Stimulated activated CD4-positive, alpha-beta T cell treated with anti-CD3 and anti-CD28 coated beads, Interleukin-1b, Interleukin-23, amount 100 ng/mL, for 1 hour (primary cell): ENCODE measurements at places on chromosomes 1 and 21.

DNA sequence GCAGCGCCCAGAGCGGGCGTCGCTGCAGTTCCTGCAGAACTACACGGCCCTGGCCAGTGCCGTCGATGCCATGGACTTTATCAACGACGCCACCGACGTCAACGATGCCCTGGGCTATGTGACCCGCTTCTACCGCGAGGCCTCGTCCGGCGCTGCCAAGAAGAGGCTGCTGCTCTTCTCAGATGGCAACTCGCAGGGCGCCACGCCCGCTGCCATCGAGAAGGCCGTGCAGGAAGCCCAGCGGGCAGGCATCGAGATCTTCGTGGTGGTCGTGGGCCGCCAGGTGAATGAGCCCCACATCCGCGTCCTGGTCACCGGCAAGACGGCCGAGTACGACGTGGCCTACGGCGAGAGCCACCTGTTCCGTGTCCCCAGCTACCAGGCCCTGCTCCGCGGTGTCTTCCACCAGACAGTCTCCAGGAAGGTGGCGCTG is 22.0 kb downstream of the COL6A1 start:
- no peak for DNase-seq

DNA sequence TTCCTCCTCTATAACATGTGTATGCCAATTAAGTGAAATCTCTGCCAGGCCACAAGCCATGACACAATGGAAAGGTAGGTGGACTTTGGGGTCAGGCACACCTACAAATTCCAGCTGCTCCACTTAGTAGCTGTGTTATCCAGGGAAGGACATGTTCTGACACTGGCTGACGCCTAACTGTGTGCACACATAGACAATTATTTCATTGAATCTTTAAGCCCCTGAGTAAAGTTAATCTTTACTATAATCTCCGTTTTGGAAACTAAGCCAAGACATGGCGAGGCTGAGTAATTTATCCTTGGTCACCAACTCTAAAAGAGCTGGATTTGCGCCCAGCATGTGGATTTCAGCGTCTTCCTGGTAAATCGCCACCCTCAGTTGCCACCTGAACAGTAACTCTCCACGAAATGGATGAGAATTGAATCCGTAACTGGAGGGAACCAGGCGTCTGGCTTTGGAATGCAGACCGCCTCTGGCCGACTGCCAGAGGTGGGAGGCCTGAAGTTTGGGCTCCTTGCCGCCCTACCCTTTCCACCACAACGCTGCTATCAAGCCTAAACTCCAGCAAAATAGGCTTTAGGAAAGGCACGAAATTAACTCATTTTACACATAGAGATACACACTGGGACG is 888 bp upstream of the SNRPE start:
- DNase-seq: no peak

DNA sequence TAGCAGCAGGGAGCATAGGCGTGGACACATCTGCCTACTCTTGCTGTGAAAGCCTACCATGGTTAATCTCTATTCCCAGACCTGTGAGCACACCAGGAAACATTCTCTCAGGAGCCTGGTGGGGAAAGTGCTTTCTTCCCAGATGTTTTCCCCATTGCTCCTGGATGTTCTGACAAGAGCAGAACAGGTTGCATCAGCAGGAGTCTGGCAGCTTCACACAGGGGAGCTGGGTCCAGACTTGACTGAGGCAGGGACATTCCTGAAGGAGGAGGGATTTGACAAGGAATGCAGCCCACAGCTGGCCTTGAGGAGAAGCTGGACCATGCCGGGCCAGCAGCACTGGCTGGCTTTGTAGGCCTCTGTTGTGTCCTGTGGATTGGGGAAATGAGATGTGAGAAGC is 21.0 kb upstream of the ARTN start:
- DNase-seq: no peak

GRCh38 chr21:8993284-8993942 is 1528.0 kb upstream of the TPTE start:
- DNase-seq: no peak

- DNase-seq: no peak
These were observed 3.2 kb upstream of the MIB2 start for GRCh38 chr1:1612104-1612400.

DNA sequence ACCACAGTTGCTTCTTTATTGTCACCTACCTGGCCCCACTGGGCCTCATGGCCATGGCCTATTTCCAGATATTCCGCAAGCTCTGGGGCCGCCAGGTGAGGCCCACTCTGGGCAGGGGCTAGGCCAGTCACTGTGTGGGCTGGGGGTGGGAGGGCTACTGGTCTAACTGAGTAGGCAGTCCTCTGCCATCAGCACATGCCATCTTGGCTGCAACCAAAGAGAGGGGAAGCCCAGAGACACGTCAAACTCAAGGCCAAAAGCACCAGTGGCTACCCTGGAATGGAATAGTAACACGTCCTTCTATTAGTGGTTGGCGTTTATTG is 4.0 kb downstream of the HCRTR1 start:
- DNase-seq: no peak

GRCh38 chr1:15276691-15277446 is 29.8 kb downstream of the FHAD1 start:
- DNase-seq: no peak

GRCh38 chr21:42558846-42559245 is 45.2 kb downstream of the SLC37A1 start:
- DNase-seq: no peak

- DNase-seq: no peak
These were observed 141.1 kb downstream of the TOMM20 start for GRCh38 chr1:234987415-234988154.

GRCh38 chr1:241275981-241276380 is 81.0 kb downstream of the RGS7 start:
- DNase-seq: no peak

DNA sequence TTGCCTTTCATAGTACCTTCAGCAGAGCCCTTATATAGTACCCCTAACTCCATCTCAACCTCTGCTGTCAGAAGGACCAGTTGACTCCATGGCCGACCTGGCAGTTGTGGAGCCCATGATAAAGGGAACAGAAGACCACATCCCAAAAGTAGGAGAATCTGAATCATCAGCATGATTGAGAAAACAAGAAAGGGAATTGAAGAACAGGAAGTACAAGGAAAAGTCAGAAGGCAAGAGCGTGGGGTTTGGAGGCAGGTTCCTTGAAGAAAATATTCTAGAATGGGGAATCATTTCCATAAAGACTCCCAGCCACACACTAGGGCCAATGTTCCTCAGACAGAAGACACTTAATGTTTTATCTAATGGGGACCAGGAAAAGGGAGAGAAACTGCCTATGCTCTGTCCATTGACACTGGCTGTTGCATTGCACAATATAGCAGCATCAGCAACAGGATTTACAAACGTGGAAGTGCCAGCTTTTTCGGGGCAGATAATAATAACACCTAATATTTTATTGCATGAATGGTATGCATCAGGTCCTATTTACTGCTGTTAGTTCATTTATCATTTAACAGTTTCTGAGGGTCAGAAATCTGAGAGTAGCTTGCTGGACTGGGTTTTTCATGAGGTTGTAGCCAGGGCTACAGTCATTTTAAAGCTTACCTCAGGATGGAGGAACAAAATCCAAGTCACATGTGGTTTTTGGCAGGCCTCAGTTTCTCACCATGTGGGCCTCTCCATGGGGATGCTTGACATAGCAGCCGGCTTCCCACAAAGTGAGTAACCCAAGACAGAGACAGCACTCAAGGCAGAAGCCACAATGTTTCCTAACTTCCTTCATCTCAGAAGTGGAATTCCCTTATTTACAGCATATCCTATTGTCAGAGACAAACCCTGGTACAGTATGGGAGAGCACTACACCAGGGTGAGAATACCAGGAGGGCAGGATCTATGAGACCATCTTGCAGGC is 483.4 kb downstream of the PLPP3 start:
- DNase-seq: no peak

DNA sequence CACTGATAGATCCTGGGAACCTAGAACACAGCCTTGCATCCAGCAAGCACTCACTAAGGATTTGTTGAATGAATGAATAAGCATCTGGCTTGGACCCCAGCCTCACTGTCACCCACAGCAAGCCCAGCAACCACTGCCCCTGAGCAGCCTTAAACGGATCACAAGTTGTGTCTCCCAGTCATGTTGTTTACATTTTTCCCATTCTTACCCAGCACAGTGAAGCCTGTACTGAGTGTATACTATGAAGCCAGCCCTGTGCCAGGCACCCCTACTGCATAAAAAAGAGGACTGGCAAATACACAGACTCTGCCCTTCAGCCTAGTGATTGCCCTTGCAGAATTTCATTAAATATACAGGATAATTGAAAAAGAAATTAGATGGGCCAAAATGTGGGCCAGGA is 30.2 kb downstream of the RRAGC start:
- no peak for DNase-seq

GRCh38 chr1:220217383-220217988 is 54.8 kb downstream of the RAB3GAP2 start:
- no peak for DNase-seq

DNA sequence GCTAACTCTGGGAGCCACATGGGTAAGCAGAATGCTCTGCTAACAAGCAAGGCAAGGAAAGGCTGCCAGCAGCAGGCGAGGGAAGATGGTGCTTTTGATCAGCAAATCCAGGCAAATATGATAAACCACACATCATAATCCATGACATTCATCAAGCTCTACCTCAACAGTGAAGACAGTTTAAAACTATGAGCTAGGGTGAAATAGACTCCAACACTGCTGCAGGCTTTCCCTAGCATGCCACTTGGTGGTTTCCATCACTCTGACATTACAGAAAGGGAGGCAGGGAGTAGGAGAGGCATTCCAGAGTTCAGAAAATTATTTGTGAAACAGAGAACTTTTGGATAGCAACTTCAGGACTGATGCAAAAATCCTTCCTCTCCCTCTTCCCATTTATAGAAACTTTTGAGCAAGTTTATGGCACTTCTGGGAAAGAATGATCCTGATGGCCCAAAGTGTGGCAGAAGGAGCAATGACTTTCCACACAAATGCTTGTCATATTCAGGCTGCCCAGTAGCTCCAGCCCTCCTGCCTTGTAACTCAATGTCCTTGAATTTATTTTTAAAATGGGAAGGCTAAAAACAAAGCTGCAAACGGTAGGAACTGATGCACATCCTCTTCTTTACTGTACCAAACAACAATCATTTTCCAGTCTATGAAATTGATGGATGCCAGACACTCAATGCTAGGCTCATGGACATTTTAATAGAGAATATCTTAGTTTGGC is 70.8 kb downstream of the SMYD2 start:
- no peak for DNase-seq

DNA sequence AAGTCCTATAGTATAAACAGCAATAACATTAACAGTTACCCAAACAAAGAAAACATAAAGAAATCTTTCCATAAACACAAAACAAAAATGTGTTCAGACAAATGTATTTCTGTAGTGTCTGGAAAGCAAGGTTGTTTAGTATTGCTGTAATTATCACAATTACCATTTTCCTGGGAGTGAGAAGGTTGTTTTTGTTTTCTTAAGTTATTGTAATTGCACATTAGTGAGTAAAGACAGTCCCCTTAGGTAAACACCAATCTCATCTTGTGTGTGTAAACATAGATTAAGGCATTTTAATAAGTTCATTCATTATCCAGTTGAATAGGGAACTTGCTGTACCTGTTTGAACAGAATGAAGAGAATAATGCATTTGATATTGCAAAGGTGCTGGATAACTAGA is 356.9 kb upstream of the ADGRL4 start:
- DNase-seq: no peak
